Peyer's patch (tissue), 4 donors: ENCODE measurements at places on chromosomes 13 and 19.
A peak's percentile ranks its signal among the peaks of the same experiment; 100 is the strongest.

DNA sequence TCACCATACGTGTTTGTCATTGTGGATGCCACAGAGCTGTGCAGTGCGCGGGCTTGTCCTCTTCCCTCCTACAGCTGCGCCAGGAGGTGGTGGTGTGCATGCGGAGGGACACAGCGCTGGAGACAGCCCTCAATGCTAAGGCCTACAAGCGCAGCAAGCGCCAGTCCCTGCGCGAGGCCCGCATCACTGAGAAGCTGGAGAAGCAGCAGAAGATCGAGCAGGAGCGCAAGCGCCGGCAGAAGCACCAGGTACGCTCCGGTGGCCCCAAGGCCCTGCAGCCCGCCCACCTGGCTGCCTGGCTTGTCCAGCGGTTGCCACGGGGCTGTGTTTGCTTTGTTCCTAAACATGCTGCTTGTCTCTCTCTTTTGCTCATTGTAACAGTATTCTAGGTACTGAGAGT, 30.2 kb downstream of the SMARCA4 start:
- no peak for DNase-seq

- DNase-seq: no peak
Observed at GRCh38 chr13:114235697-114236096, 1.0 kb downstream of the CDC16 start.

DNA sequence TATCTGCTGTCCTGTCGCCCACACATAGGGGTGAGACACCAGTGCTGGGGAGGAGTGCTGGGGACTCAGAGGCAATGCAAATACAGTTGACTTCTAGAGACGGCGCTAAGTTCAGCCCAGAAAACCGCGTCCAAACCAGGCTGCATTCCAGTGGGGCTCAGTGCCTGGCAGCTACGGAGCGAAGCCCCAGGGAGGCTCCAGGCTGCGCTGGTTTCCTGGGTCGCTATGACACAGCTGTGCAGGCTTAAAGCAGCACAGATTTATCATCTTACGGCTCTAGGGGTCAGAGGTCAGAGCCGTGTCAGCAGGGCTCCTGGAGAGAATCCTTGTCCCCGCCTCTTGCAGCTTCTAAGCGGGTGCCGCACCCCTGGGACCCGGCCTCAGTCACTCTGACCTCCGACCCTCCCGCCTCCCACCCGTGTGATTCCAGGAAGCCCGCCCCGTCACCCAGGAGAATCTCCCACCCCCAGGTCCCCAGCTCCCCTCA, 61.6 kb downstream of the ANKRD10 start:
- DNase-seq: no peak

DNA sequence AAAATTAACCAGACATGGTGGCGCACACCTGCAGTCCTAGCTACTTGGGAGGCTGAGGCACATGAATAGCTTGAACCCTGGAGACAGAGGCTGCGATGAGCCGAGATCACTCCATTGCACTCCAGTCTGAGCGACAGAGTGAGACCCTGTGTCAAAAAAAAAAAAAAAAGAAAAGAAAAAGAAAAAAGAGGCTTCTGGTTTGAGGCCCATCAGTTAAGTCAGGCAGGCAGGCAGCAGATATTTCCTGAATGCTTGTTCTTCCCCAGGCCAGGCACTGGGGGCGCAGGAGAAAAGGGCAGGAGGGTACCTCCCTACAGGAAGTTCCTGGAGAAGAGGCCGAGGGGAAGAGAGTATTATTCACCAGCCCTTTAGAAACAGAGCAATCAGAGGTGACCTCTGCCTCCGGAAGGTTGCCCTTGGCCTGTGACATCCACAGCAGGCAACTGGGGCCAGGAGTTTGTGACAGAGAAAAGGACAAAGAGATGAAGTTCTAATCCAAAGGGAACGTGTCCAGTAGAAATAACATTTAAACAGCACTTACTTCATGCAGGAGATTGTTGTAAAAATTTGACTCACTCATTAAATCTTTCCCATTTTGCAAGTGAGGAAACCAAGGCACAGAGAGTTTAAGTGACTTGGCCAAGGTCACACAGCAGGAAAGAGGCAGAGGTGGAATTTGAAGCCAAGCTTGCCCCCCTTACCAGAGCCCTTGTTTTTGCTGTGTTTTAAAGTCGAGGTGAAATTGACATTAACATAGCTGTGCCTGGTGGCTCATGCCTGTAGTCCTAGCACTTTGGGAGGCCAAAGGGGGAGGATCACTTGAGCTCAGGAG, 4.3 kb upstream of the RLN3 start:
- peak; percentile 72 for DNase-seq
